ENCODE measurements at places on chromosomes 11 and 22.

DNA sequence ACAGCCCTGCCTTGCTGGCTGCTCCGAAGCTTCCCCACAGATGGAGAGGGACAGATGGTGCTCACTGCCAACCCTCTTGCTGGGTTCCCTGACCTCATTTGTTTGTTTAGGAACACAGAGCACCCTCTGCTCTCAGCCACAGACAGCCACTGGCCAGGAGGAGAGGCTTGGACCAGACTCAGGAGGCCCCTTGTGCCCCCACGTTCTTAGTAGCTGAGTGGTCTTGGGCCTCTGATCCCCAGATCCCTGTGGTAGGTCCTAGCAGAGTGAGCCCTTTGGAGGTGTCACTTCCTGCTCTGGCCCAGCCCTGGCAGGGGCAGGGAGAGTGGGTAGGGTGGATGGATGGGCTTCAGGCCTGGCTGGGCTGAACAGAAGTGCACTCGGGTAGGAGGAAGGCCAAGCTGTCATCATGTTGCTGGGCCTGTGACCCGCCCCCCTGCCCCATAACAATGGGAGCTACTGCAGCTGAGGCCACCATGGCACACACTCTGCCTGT lies 84.0 kb downstream of the DHCR7 start:
- no peak for DNase-seq

GRCh38 chr11:123892031-123892430 lies 6.6 kb upstream of the TMEM225 start:
- no peak for DNase-seq

DNA sequence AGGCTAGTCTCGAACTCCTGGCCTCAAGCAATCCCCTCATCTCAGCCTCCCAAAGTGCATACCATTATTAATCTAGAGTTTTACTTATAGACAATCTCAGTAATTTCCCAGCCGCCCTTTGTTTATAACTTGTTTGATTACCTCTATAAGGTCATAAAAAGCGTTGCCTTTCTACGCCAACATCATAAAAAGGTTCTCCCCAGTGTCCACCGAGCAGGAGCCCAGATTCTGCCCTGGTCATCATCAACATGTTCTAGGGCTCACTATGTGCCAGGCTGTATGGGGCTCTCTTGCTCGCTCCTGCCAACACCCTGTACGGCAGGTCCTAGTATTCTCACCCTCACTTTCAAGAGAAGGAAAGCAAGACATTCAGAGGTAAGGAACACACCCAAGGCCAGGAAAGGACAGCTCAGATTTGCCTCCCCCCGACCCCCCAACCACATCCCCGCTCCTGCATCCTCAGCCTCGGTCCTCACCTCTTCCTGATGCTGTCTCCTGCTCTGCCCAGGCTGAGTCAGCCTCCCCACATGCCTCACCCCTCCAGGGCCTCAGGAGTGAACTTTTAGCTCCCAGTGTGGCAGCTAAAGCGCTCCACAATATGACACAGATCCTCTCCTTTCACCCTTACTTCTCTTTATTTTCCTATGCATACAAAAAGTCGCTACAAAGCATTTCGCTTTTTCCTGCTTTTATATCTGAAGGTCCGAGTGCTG lies 14.3 kb downstream of the ARFGAP3 start:
- DNase-seq: no peak

GRCh38 chr11:117095284-117096161 lies 2.7 kb downstream of the SIK3 start:
- DNase-seq: no peak

GRCh38 chr11:77636731-77637344 lies 756 bp downstream of the CLNS1A start:
- DNase-seq: no peak

- DNase-seq: no peak
Measured at GRCh38 chr11:16879690-16880089, 134.5 kb downstream of the PLEKHA7 start.

GRCh38 chr11:848380-848931 lies 5.8 kb downstream of the TSPAN4 start:
- DNase-seq: peak; percentile 50

- DNase-seq: no peak
Measured at GRCh38 chr11:103584021-103584420, 452.4 kb upstream of the DDI1 start.

GRCh38 chr11:82732734-82733443 lies 775 bp downstream of the FAM181B start:
- DNase-seq: no peak

- DNase-seq: no peak
Measured at GRCh38 chr11:1762537-1763302, 1.0 kb downstream of the CTSD start.

- DNase-seq: no peak
Measured at GRCh38 chr11:120660024-120660565, 148.5 kb downstream of the GRIK4 start.

DNA sequence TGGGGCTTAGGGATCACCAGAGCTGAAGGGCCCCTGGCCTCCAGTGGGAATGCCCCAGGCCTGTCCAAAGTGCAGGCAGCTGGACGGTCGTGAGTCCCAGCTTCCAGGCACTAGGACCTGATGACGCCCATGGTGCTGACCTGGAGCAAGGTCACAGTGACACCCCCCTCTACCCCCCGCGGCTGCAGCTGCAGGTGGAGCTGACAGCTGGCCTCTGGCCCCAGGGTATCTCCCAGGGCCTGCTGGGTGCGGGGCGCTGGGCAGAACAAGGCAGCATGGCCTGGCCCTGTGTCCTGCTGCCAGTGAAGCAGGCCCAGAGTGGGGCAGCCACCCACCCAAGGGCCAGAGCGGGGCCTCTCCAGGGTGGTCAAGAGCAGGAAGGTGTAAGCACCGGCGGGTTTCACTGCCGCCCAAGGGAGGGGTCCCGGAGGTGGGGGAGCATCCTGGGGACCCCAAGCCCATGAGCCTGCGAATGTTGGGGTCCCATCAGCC lies 553 bp upstream of the TCIRG1 start:
- no peak for DNase-seq

- DNase-seq: no peak
Measured at GRCh38 chr22:36879775-36880174, 19.0 kb downstream of the NCF4 start.

- no peak for DNase-seq
Measured at GRCh38 chr11:79488286-79488685, 47.5 kb upstream of the TENM4 start.

- DNase-seq: no peak
Measured at GRCh38 chr11:73976451-73977151, 6.0 kb downstream of the UCP2 start.

DNA sequence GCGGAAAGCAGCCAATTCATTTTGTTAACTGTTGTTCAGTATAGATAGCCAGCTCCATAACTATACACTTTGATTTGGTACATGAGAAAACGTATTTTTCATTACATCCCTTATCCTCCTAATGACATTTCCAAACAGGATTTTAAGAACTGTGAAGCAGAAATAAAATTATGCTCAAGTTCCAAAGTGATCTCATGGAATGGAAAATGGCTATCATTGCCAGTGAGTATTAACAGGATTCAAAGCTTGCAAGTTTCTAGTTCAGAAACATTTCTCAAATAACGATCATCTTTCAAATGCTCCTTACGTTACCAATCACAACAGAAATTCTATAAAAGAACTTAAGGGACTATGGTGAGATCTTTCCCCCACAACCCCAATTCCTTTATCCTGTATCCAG lies 53.7 kb downstream of the CADM1 start:
- no peak for DNase-seq

DNA sequence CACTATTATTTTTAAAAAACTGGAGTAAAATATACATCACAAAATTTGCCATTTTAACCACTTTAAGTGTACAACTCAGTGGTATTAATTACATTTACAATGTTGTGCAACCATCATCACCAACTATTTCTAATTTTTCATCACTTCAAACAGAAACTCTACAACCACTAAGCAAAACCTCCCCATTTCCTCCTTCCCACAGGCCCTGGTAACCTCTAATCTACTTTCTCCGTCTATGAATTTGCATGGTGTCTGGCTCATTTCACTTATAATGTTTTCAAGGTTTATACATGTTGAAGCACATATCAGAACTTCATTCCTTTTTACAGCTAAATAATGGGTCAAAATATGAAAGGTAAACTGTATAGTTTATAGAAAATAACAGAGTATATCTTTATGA lies 24.4 kb downstream of the DDI1 start:
- no peak for DNase-seq

DNA sequence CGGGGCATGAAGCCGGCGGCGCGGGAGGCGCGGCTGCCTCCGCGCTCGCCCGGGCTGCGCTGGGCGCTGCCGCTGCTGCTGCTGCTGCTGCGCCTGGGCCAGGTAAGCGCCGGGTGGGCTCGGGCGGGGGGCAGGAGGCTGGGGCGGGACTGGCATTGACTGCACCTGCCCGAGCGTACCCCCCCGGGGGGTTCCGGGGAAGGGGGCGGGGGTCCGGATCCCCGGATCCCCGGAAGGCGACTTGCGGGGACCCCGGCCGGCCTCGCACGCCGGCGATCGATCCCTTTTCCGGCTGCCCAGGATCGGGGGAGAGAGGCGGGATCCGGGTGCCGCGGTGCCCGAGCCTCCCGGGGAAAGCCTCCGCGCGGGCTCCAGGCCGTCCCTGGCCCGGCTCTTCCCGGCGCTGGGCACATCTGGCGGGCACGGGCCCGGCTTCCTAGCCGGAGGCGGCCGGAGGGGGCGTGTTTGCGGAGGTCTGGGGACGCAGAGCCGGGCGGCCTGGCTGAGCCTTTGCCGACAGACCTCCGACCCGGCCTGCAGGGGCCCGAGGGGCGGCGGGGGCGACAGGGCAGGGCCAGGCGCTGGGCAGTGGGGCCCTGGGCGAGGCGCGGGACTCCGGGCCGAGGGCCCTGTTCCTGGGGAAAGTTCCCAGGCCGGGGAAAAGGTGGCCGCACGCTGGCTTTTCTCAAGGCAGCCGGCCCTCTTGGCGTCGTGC lies 705 bp downstream of the PTPRJ start:
- DNase-seq: no peak

DNA sequence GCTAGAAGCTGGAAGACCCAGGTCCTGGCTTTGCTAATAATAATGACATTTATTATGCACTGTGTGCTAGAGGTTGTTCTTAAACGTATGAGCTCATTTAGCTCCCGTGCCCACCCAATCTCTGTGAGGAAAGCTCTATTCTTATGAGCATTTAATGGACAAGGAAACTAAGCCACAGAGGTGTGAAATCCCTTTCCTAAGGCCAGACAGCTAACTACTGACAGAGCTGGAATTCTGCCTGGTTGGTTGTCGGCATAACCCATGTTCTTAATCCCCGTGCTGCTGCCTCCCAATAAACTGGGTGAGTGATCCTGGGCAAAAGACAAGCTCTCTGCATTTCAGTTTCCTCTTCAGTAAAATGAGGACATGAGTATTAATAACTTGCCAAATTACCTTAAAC lies 49.4 kb downstream of the SNX19 start:
- DNase-seq: no peak

GRCh38 chr11:44839458-44840084 lies 111.1 kb downstream of the TP53I11 start:
- no peak for DNase-seq

DNA sequence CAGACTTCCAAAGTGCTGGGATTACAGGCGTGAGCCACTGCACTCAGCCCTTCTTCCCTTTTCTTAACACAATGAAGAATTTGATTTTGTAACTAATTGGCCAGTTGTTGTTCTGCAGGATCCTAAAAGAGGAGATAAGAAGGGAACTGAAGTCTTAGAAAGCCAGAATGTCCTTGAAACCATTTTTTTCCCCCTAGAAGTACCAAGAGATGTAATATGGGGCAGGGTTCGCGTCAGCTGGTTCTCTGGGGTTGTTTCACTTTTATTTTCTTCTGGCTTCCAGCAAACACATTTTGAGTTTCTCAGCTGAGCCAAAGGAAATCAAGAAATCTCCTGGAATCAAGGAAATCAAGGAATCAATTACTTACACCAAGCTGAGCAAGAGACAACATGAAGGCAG lies 7.6 kb upstream of the NUCB2 start:
- DNase-seq: no peak

GRCh38 chr11:41578421-41579051 lies 119.1 kb upstream of the LRRC4C start:
- no peak for DNase-seq

DNA sequence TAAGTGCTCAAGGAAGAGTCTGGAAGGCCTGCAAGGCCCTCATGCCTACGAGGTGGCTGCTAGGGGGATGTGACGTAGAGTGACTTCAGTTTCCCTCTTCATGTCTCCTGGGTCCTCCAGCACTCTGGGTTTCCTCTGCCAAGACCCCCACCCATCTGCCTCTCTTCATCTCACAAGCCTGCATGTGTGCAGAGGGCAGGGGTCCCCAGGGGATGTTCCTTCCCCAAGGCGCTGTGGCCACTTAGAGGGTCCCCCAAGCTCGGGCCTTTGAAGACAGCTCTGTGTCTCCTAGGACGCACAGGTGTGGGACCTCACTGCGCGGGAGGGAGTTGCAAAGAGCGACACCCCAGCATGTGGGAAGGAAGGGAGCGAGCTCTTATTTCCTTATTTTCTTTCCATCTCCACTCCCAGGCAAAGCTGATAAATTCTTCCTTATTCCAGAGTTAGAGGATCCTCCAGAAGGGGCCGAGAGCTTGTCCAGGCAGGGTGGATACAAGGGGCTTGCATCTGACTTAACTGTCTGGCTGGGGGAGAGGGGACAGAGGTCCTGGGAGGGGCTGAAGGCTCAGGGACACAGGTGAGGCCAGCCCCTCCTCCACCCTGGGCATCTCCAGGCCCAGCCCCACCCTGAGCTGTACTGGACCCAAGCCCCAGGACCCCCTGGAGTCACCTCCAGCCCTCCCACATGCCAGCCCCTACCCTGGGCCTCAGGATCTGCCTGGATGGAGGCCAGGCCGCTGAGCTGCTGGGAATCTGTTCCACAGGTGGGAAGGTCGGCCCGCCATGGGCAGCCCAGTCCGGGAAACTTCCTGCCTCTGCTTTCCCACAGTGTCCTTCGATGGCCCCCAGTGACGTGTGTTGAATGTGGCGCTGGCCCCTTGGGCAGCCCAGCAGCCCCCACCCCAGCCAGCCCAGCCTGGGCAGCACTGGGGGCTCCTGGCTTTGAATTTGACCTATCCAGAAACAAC lies 59.7 kb upstream of the KCNQ1OT1 start:
- no peak for DNase-seq

DNA sequence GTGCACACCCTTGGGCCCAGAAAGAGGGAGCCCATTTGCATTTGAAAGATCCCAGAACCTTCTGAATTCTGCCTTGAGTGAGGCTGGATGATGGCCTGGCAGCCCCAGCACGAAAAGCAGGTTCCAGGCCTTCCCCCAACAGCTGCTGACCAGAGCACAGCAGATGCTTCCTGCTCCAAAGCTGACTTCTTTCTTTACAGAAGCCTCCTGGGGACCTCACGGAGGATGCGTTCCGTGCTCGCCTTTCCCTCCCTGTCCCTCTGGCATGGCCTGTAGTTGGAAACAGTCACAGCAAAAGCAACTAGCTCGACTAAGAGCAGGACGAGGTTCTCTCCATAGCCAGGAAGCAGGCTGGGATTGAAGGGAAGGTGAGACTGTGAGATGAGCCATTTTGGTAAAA lies 107.7 kb upstream of the B3GAT1 start:
- no peak for DNase-seq

All from activated T-helper 2 cell treated with anti-CD3 and anti-CD28 coated beads, Interferon-gamma antibody, Interleukin-2, Interleukin-4, amounts not matched to agents 10 μg/mL and 5 μg/mL and 100 μg/mL, durations not matched to agents 14 hours and 24 hours and 36 hours (primary cell).